Mammary epithelial cell (primary cell): ENCODE measurements at places on chromosomes 2 and 18. TPM values are rescaled to one million over a fixed set of nuclear protein-coding genes. Genes with fewer than 3 reads are reported as not detected.

GRCh38 chr2:170201734-170202393, 23.9 kb downstream of the MYO3B start:
- DNase-seq, result no peak

DNA sequence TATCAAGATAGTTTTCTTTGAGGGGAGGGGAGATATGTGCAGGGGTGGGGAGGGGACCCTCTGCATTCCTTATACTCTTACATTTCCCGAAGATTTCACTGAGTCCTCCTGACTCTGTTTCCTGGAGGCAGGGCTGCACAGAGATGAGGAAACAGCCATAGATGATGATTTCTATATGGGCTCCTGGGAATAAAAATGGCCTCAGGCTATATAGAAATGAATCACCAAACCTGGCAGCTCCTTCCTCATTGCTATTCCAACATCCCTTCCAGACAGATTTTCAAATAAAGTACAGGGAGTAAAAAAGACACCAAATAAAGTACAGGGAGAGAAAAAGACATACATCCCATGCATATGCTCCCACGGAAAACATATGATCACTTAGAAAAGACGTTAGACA, 474.8 kb upstream of the RAB6C start:
- DNase-seq, result no peak

DNA sequence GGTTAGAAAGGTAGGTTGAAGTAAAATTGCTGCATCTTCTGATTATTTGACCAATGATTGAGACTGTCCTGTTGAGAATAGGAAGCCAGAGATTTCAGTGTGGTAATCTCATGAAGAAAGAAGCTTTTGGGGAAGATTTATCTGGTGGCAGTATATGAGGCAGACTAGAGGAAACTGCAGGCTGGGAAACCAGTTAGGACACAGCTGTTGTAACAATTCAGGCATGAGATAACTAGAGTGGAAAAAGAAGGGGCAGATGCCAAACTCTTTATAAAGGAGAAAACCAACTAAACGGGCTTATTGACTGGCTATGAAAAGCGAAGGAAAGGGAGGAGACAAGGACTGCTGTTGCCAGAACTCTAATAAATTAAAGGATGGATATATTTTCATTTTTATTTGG, 155.6 kb downstream of the TTC27 start:
- no peak for DNase-seq

DNA sequence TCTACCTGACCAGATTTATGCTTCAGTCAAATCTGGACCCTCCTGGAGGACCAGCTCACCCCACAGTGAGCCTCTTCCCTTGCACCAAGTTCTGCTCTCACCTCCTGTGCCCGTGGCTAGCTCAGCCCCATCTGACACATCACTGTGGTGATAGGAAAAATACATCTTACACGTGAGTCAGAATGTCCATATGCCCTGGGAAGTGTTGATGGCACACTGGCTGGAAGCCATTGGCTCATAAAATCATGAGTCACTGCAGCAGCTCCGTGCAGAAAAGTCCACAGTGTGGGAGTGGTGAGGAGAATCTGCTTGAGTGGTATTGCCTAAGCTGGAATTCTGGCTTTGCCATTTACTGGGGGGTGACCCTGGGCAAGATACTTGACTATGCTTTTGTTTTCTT, 42.6 kb upstream of the RAPGEF4 start:
- peak; percentile 97 for DNase-seq

DNA sequence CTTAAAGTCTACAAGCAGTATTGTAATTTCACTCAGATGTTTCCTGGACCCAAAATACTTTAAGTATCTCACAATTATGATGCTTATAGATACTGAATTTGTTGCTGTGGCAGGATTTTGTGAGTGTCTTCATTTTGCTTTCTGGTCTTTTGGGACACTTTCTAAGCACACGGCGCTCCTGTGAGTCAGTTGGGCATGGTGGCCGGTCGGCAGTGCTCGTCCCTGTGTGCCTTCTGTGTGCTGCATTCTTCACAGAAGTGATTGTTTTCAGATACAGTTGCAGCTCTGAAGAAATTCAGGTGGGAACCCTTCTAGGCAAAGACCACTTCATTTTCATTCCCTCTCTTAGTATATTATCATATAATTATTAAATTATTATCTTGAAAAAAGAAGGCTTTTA, 273.3 kb downstream of the ZNF407 start:
- no peak for DNase-seq

DNA sequence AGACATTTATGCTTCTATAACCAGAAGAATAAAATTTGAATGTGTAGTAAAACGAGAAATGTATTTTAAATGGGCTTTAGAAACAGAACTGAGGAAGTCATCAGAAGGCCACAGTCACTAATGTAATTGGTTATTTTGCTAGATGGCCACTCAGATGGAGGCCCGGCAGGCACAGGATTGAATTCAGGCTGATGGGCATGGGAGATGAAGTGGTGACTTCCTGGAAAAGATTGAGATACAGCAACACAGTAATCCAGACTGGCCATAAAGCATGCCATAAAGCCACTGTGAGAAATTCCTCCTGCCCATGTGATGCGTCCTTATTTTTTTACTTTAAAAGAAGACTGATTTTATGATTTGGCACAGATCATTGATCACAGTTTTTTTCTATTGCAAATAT, 297.7 kb downstream of the ICOS start:
- no peak for DNase-seq

DNA sequence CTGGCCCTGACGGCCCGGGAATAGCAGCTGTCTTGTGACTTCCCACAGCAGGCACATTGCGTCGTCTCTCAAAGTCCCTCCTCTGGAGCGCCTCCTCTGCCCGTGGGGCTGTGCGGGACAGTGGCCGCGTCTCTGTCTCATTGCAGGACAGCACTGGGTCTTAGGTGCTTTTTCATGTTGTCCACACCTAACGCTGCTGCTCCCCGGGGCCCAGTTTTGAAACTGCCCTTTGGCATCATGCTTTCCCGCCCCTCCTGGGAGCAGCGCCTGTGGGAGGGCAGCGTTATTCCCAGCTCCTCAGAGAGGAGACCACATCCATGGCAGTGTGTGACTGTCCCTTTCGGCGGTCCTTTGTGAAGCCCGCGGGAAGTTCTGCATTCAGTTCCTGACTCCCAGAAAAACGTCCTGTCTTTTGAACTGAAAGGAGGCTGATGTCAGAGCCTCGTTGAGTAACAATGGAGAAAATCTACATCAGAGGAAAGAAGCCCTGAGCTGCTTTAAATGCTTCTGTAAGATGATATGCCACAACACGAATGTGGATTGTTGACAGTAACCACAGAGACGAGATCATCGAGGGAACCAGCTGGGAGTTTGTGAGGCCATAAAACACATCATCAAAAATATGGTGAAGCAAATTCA, 226.0 kb downstream of the FAM210A start:
- DNase-seq, result peak; percentile 66

DNA sequence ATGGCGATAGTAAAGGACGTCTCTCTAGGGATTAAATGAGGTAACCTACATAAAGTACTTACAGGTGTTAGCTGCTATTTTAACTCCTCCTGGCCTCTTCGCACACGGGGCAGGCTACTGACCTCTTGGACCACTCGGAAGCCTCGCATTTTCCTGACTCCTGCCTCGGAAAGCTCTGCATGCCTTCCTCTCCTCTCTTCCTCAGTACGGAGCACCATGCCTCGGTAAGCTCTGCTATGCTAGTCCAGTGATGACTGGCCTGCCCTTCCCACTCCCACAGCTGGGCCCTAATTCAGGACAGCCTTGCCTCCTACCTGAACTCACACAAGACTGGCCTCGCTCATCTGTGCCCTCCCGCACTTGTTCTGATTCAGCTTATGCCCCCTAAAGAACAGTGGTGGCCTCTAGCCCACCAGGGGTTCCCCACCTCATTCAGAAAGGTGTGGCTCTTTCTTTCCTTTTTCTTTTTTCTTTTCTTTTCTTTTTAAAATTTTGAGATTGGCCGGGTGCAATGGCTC, 22.7 kb upstream of the HPCAL1 start:
- DNase-seq, result no peak

- DNase-seq, result no peak
These were observed 36.7 kb downstream of the LMAN2L start for GRCh38 chr2:96703021-96703751.

DNA sequence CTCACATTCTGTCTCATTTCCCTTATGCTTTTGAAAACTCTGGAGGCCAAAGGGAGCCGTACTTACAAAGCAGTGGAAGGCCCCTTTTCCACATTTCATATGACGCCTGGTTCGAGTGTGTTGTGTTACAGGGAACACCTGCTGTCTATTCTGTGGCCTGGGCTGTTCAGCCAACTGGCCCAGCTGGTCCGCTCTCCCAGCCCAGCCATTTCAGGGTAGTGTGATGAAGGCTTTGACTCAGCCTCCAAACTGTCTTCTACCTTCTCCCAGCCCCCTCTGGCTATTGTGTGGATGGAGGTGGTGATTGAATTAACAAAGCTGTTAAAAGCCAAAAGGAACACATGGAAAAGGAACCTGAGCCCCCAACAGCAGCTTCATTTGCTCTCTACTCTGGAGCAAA, 233.8 kb downstream of the ICOS start:
- DNase-seq, result no peak

- DNase-seq, result peak; percentile 43
These were observed 251.8 kb downstream of the MEIS1 start for GRCh38 chr2:66686755-66687154.

- DNase-seq, result no peak
These were observed 227.0 kb upstream of the COPS8 start for GRCh38 chr2:236858661-236859060.

DNA sequence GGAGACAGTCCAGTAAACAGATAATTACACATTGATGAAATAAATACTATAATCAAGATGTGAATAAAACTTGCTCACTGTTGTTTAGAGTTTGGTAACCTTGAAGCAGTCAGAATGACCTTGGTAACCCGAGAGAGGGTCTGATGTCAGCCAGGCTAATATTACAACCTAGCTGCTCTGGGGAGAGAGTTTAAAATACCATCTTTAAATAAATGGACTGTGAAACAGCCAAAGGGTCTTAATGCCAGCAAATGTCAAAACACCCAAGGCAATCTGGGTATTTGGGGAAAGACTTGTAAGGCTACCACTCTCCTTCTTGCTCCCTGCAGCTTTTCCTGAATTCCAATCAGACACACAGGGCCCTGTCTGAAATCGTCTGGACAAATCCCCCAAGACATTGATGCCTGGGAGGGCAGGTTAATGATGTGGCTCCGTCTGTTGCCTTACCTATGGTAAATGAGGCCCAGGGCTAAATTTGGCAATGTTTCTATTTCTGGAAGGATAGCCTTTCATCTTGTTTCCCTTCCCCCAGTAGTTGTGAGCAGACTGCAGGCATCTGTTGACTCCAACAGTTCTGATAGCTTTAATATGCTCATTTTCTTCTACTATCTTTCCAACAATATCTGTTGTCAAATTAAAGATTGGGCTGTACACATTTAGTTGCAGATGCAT, 43.0 kb upstream of the ITGB6 start:
- no peak for DNase-seq

DNA sequence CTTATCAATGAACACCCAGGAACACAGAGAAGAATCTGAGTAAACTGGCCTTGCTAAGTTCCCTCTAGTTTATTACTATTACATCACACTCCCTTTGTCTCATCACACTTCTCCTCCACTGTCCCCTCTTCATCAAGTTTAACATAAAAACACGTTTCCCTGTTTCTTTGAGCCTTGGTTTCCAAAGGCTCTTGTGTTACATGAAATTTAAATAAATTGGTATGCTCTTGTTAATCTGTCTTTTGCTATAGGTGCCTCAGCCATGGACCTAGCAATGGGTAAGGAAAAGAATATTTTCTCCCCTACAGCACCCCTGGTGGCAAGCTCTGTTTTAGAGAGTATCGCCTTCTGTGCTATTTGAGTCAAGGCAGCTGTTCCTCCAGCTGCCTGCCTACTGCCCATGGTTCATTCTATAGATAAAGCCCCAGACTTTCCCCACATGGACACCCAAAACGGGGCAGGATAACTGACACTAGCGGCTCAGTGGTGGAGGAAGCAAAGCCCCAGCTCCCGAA, 31.8 kb downstream of the TGIF1 start:
- no peak for DNase-seq

DNA sequence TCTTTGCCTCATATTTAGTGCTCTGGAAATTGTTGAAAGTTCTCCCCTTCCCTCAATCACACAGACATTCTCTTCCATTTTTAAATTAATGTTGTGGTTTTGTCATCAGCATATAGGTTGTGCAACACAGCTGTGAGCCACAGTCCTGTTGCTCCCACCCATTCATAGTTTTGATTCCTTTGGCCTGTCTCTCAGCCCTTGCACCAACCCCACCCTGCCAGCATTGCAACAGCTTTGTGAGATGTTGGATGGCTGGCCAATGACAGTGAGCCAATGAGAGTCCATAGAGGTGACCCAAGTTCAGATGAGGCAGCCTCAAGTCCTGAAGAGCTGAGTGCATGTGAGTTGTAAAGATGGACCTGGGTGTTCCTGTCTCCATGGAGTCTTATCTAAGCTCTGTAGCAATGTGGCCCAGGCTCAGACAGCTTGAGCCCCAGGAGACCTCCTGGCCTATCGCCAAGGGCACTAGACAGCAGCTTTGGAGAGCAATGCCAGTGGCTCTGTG, 775.5 kb downstream of the RNF144A start:
- DNase-seq, result peak; percentile 96

DNA sequence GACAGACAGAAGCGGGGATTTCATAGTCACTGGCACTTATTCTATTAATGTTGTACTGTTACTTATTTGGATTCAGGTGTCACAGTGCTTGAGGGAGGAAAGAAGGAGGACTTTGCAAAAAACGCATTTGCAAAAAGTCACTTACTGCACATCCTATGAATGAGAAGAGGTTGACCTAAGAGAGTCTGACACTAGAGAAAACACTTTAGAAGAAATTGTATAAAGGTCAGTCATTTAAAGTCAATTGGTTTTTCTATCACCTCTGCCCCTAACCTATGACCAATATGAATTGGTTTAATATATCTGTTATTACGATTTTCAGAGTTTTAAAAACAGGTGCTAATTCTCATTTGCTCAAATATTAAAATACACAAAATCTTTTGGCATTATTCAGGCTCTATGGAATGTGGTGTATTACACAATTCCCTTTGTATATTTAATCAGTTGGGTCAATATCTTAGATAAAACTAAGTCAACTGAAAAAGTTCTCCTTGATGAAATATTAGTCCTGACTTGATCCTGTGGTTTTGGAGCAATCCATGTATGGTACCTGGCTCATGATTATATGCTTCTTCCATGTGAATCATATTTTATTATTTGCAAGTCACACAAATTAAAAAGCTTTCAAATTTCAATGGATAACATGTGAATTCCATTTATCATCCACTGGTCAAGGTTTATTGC, 157.4 kb downstream of the CDH2 start:
- peak; percentile 73 for DNase-seq

GRCh38 chr2:139259422-139260051, 479.3 kb upstream of the NXPH2 start:
- DNase-seq, result no peak

- DNase-seq, result no peak
These were observed 4.7 kb upstream of the CDK5R2 start for GRCh38 chr2:218954541-218955300.

Gene POTEE
- total RNA-seq, result 0.19 and 0.26 TPM in 2 replicates

Gene MAP4K4
- 175 and 212 TPM in 2 replicates for total RNA-seq

Gene ACADL
- total RNA-seq, result 0.50 TPM

Gene KCNJ13
- total RNA-seq, result under 0.01 TPM

Gene HRH4
- not detected in 2 replicates for total RNA-seq

Gene IKZF2
- 17.3 TPM for total RNA-seq

Gene KLHL30
- 0.24 and 0.48 TPM in 2 replicates for total RNA-seq

Gene NCK2
- total RNA-seq, result 73.2 TPM
